Lower lobe of right lung (tissue), 2 donors: ENCODE measurements at places on chromosomes 2 and 18.

DNA sequence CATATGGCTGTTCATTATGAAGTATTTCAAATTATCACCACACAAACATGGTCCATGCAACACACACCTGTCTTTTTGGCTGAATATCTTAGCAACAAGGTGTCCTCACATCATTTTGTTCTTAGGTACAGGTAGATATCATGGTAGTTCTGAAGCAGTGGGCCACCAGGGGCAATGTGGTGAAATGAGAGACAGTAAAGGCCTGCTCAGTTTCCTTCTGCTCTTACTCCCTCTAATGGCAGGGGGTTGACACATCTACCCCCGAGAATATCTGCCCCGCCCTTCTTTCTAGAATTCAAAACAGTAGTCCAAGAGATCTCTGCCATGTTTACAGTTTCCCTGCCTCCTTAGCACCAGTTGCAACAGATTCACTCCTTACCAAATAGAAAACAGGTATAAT is 147.0 kb upstream of the KLHL14 start:
- DNase-seq, result no peak

DNA sequence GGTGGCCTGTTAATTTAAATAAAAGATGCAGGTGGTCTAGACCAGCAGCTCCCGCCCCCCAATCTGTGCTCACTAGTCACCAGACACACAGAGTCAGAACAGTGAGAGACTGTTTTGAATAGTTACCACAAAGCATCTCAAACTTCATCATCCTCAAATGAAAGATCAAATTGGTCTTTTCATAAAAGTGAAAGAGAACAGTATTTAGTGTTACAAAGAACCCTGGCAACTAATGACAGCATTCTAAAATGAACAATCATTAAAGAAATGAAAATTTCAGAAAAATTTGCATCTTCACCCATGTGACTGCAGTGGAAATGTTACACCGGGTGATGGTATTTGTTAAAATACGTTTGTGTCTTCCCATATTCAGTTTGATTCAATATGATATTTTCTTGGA is 65.5 kb upstream of the PMAIP1 start:
- no peak for DNase-seq

- DNase-seq, result peak; percentile 50
Measured at GRCh38 chr2:118774458-118775133, 72.9 kb downstream of the EN1 start.

GRCh38 chr2:218975060-218975777 is 9.8 kb downstream of the FEV start:
- no peak for DNase-seq

GRCh38 chr2:67726416-67726815 is 329.3 kb downstream of the ETAA1 start:
- DNase-seq, result no peak

DNA sequence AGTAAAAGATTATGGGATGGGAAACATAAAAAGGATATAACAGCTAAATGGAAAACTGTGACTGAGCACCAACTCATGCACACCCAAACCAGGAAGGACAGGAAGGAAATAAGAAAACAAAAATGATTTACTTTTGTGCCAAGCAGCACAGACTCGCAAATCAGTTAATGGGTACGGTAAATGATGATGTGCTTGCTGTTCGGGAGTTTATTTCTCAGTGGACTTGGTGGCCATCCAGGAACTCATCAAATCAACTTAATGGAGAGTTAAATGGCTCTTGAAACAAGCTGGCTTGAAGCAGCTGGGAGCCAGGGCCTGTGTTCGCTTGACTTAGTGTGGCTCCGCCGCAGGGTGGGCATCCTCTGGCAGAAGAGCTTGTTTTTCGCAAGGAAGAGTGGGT is 36.2 kb downstream of the MTCL1 start:
- DNase-seq, result no peak

DNA sequence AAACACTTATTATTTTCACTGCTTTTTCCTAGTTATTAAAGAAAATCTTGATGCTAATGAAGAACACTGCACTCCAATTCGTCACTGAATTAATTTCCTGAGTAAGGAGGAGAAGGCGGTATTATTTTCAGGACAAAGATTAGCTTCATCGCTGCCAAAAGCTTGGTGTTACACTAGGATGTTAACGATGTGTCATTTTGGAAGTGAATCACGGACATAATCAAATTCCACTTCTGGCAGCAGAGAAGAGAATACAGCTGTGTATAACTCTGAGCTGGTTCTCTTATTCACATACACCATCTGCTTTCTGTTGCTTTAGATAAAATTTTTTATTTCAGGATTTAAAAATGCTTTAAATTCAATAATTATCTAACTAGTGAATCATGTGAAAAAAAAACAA is 74.1 kb downstream of the SCG2 start:
- DNase-seq, result no peak

DNA sequence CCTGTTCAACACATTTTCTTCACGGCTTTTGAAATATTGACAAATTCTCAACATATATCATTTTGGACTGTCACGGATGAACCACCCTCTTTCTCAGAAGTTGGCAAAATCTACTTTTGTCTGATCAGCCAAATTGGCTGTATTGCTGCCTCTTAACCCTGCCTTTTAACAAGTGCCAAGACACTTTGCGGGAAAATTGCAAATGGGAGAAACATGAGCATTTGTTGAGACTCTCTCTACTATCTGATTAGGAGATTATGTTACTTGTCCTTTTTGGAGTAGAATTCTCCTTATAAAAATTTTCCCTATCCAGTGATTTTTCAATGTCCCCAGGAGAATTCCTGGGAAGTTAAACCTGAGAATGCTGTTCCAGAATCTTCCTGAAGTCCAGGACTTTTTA is 256.2 kb upstream of the ZSWIM2 start:
- DNase-seq, result no peak

DNA sequence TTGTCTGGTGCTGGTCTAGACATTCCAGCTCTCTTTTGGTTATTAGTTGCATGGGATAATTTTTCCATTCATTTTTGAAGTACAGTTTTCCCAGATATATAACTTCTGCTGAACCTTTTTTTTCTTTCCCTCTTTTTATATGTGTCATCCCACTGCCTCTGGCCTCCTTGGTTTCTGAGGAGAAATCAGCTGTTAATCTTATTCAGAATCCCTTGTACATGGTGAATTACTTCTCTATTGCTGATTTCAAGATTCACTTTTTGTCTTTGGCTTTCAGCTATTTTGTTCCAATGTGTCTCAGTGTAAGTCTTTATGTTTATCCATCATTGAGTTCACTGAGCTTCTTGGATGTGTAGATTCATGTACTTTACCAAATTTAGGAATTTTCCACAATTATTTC is 99.7 kb downstream of the ARHGEF4 start:
- no peak for DNase-seq

DNA sequence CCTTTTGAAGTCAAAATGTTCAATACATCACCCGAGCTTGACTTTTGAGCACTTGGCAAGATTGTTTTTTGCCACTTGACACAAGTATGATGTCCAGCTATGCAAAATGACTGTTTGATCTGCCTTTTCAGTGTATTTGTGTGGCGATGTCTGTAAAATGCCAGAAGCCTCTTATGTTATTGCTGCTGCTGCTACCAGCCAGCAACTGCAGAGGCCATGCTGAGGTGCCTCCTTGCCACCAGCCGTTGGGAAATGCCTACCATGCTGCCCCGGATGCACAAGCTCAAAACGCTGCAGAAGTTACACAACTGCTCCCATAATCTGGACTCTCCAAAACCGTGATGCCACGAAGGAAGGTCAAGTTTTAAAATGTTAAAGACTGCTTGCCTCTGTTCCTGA is 80.3 kb downstream of the RTN4 start:
- no peak for DNase-seq

- no peak for DNase-seq
Measured at GRCh38 chr2:61149074-61149473, 12.9 kb upstream of the C2orf74 start.

- DNase-seq, result no peak
Measured at GRCh38 chr2:222545823-222546795, 109.8 kb downstream of the FARSB start.

- DNase-seq, result no peak
Measured at GRCh38 chr2:147355706-147356105, 489.1 kb upstream of the ACVR2A start.

DNA sequence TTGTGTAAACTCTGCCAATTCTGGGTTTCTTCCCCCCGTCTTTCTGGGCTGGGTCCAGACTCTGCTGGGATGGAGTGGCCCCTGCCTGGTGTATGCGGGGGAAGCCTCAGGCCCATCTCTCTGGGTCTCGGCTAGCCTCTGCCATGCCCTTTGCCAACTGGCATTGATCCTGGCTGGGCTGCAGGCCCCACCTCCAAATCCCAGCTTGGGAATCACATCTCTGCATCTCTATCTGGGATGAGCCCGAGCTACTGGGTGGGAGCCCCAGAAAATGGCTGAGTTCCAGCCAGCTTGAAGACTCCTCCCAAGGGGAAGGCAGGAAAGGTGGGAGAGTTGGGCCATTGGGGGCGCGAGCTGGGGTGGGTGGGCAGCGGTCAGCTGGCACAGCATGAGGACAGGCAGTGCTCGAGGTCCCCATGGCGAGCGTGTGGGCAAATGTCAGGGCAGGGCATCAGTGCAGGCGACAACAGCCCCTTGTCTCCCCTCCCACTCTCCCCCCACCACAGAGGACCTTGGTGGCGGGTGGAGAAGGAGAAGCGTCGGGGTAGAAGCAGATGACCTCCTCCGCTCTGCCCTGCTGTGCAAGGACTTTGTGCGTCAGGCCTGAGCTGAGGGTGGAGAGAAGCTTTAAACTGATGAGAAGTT is 139.4 kb downstream of the ASB1 start:
- DNase-seq, result no peak

- DNase-seq, result no peak
Measured at GRCh38 chr2:133794114-133794513, 225.9 kb upstream of the NCKAP5 start.

DNA sequence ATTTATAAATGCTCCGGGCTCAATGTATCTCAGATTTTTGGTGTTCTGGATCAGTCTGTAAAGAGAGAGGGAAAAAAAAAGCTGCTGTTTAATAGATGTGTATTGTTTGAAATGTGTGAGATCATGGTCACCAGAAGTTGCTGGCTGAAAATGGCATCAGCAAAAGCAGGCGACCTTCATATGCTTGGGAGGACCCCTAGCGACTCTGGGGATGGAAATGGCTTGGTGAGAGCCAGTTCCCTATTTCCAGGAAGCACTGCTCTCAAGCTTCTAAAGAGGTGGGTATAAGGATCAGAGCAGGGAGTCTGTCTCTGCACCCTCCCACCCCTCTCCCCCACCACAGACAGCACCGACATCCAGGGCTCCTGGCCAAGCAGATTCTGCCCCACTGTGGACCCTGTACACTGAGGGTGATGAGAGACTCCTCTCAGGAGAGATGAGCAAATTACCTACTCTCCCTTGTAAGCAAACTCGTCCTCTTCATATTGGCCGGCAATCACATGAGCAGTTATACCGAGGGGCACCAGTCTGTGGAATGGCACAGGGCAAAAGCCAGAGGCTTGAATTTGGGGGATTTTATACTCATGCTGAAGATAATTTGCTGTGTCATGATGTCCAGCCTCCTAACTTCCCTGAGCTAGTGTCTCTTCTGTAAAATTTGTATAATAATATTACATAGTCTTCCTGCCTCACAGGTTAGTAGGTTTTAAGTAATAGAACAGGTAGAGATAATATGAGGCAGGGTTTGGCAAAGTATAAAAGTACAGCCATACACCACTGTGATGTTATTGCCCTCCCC is 29.6 kb downstream of the LHCGR start:
- DNase-seq, result no peak

DNA sequence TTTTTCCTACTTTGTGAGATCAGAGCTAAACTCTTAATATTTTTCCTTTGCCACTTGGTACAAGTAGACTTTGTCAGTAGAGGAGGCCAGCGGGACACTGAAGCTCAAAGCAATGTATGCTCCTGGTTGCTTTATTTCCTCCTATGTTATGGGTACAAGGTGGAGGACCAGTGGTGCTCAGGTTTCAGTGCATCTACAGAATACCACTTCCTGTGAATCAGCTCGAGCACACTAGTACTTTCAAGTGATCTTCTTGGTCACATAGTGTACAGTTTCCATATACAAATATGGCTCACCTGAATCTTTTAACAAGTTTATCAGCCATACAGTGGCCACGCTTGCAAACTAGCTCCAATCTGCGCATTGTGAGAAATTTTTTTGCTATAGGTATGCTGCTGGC is 1674.8 kb upstream of the TMEFF2 start:
- DNase-seq, result no peak

DNA sequence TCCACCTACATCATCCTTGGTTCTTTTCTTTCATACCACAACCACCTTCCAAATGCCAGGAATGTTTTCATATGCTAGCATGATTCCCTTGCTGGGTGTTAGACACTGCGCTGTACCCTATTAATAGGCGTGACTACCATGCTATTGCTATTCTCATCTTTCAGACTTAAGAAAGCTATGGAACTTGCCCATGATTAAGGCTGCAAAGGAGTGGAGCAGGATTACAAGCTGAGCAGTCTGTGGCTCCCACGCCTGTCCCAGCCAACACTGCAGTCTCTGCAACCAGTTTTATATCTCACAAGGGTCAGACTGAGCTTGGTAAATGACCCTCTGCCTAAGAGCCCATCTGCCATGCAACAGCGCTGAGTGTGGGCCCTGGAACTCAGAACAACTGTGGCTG is 285.7 kb upstream of the POU3F3 start:
- DNase-seq, result no peak

- no peak for DNase-seq
Measured at GRCh38 chr2:104406261-104406726, 447.6 kb upstream of the POU3F3 start.

DNA sequence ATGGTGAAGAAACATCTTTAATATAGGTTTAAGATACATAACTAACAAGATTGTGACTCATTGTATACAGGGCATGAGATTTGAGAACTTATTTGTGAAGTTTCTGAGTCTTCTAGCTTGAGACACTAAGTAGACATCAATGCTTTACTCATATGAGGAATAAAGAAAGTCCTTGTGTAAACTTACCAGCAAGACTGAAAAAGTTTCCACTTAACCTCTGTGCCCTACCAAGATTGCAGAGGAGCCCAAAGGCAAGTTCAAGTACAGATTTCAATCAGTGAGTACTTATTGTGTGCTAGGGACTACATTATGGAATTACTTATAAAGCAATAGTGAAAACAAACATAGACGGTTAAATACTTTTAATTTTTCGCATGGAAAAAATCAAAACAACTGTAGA is 1041.2 kb upstream of the CELF4 start:
- no peak for DNase-seq
